ELF-1 (cell line): ENCODE measurements at places on chromosomes 5 and 9.

GRCh38 chr9:2126331-2126803, 111.2 kb downstream of the SMARCA2 start:
- DNase-seq = no peak

GRCh38 chr5:169416583-169417196, 115.8 kb upstream of the SLIT3 start:
- DNase-seq = peak; percentile 54

DNA sequence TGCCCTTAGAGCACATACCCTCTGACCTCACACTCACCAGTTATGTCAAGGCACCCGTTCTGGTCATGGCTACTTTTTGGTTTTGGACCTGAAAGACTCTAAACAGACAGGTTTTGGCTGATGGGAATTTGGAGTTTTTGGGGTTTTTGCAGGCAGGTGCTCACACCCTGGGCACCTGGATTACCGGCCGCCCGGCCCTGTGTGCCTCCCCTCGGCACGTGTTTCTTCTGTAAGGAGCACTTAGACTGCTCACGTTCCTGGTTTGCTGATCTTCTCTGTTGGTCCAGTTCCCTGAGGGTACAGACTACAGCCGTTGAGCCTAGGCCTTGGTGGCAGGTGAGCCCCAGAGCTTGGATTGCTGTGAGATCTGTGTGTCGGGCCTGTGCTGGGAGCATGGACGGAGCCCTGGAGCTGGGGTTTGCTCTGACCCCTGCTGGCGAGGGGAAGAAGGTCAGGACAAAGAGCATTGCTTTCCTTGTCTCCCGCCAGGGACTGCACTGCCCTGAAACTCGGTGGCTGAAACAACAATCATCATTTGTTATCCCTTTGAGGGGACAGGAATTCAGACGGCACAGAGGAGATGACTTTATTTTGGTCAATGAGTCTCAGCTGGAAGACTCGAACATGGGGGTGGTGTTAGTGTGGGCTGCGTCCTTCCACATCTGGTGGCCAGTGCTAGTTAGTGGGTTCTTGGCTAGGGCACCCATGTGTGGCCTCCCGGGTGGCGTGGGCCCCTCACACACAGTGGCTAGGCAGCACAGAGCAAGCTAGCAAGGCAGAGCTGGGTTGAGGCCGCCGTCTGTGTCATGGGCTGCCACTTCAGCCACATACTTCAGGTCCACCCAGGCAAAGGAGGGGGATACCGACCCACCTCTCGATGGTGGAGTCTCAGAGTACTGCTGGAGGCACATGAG, 76.4 kb downstream of the EHMT1 start:
- peak; percentile 91 for DNase-seq

DNA sequence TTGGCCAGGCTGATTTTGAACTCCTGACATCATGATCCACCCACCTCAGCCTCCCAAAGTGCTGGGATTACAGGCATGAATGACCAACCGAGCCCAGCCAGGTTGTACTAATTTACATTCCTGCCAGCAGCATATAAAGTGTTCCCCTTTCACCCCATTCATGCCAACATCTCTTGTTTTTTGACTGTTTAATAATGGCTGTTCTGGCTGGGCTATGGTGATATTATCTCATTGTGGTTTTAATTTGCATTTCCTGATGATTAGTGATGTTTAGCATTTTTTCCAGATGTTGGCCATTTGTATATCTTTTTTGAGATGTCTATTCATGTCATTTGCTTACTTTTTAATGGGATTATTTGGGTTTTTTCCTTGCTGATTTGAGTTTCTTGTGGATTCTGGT, 87.3 kb downstream of the INVS start:
- no peak for DNase-seq
